ENCODE measurements at places on chromosomes 12 and 14. TPM values are rescaled to one million over a fixed set of nuclear protein-coding genes. Genes with fewer than 3 reads are reported as not detected.

Gene IL31
- not detected for total RNA-seq

Gene PPP1R36
- 8.6 TPM for total RNA-seq

Gene INSM2
- total RNA-seq = not detected

Gene SERPINA9
- total RNA-seq = not detected

Gene AKAP3
- total RNA-seq = 1.6 TPM

Gene PPP1R12A
- total RNA-seq = 116 TPM

- DNase-seq = no peak
Measured at GRCh38 chr14:68551045-68551683, 241.7 kb downstream of the ZFP36L1 start.

DNA sequence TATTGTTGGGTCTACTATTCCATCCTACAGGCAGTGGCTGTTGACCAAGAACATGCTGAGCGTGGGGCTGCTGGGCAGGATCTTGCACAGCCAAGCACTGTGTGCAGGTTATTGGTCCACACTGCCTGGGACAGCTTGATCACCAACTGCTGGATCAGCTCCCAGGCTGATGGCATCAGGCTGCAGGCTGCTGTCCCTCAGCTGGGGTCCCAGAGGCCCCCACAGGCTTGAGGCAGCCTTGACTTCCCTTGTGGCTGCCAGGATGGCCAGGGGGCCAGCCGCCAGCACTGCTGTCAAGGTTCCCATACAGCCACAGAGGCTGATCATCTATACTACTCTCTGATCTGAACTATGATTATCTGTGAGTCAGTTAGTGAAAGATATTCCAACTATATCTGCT, 9.8 kb downstream of the OR2AP1 start:
- no peak for DNase-seq

- DNase-seq = no peak
Measured at GRCh38 chr14:57970594-57970993, 104.7 kb upstream of the SLC35F4 start.

GRCh38 chr12:124236625-124237031, 58.3 kb upstream of the RFLNA start:
- peak; percentile 37 for DNase-seq

DNA sequence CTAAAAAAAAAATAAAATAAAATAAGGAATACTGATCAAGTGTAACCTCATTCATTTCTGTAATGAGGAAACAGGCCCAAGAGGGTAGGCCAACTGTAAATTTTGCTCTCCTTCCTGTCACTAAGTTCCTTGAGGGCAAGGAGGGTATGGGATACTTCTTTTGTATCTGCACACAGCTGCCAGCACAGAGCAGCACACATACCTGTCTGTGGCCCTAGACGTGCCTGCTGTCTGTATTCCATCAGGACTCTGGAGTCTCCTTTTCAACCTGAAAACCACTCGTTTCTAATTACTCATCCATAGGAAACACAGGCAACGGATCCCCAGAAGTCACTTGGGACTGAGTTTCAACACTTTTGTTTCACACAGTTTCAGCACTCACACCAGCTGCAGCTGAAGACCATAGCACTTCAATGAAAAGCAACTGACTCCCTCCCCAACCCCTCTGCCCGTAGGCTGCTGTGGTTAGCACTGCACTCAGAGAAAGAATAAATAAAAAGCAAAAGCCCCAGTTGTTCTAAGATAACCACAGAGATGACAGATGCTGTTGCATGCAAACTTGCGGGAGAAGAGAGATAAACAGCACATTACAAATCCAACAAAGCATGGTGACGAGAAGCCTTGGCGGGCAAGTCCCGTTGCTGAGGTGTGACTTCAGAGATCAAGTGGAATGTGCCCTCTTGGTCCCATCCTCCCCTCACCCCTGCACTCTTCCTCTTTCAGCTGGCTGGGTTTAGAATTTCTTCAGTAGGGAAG, 24.9 kb downstream of the CRACR2A start:
- DNase-seq = no peak

- DNase-seq = no peak
Measured at GRCh38 chr12:68438601-68439000, 106.4 kb upstream of the MDM1 start.

DNA sequence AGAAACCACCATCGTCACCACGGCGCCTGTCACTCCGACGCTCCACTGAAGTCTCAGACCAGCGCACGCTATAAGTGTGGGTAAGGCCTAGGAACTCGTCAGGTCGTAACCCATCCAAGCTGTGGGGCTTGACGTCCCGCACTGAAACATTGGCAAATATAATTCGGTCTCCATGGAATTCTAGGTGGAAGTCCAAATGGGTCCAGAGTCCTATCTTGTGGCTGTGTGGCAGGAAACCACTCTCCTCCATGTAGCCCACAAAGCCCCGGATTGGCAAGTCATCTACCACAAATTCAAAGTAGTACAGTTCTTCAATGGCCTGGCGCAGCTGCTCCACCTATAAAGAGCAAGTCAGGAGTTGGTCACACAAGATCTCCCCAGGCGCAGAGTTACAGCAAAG, 2.3 kb downstream of the TM9SF1 start:
- no peak for DNase-seq

DNA sequence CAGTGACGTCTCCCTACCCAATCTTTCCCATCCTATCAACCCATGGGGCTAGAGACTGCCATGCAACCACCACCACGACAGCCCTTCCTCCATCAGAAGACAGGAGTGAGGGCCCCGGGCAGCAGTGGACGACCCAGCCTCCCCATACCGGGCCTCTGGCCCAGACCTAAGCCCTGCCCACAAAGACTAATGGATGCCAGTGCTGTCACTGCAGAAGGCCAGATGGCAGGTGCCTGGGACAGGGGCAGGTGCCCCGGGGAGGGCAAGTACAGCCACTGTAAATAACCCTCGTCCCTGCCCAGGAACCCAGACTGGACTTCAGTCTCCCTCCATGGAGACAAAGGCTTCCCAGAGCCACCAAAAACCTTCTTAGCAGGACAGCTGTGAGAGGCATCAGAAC, 20.3 kb upstream of the HSPB8 start:
- DNase-seq = no peak

DNA sequence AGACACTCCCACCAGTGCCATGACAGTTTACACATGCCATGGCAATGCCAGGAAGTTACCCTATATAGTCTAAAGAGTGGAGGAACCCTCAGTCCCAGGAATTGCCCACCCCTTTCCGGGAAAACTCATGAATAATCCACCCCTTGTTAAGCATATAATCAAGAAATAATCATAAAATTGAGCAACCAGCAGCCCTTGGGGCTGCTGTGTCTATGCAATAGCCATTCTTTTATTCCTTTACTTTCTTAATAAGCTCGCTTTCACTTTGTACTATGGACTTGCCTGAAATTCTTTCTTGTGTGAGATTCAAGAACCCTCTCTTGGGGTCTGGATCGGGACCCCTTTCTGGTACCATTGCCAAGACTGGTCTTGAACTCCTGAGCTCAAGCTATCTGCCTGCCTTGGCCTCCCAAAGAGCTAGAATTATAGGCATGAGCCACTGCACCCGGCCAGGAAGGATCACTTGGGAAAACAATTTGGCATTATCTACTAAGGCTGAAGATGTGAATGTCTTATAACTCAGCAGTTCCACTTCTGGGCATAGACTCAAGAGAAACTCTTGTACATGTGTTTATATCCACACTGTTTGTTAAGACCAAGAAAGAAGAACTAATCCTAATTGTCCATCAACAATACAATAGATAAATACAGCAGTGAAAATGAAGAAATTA, 35.9 kb upstream of the CEP83 start:
- DNase-seq = no peak

DNA sequence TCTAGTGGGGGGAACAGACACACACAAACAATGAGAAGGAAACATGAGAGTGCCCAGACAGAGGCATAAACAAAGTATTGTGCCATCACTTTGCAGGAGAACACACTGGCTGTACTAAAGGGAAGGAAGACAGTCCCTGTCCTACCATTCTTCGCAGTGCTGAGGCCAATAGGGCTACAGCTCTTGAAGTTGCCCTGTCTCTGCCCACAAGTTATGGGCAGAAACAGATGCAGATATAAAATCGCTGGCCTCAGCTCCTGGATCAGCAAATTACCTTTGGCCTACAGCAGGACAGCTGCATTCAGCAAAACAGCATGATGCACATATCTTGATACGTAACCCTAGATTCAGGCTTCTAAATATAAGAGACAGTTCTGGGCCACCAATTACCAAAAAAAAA, 23.0 kb upstream of the PRKAB1 start:
- DNase-seq = no peak

GRCh38 chr12:24328261-24328660, 378.8 kb upstream of the SOX5 start:
- DNase-seq = no peak

DNA sequence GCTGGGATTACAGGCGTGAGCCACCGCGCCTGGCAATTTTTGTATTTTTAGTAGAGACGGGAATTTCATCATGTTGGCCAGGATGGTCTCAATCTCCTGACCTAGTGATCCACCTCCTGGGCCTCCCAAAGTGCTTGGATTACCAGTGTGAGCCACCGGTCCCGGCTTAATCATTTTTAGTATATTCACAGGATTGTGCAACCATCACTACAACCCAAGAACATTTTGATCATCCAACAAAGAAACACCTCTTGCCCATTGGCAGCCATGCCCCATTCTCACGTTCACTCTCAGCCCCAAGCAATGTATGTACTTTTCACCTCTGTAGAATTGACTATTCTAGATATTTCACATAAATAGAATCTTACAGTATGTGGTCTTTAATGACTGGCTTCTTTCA, 19.9 kb downstream of the SP1 start:
- DNase-seq = no peak

DNA sequence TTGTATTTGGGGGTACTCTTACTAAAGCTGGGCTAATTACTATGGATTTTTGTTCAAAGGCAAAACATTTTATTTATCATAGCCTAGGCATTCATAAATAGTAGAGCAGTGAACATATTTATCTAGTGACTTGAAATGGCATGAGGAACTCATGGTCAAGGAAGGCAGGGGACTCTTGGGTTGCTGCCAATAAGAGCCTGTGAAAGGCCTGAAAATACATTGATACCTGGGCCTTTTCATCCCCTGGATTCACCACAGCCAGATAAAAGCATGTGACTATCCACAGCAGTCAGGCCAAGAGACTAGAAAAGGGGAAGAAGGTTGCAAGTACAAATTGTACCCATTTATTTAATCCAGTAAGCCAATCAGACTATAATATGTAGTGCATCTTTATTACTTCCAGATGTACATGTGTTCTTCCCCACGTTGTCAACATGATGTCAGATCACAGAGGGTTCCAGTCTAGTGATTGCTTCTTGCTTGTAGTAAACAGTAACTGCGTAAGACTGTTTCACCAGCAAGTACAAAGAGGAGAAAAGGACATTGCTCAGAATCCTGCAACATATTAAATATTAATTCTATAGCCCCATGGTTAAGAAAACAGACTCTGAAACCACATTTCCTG, 409.7 kb downstream of the NOVA1 start:
- DNase-seq = no peak

DNA sequence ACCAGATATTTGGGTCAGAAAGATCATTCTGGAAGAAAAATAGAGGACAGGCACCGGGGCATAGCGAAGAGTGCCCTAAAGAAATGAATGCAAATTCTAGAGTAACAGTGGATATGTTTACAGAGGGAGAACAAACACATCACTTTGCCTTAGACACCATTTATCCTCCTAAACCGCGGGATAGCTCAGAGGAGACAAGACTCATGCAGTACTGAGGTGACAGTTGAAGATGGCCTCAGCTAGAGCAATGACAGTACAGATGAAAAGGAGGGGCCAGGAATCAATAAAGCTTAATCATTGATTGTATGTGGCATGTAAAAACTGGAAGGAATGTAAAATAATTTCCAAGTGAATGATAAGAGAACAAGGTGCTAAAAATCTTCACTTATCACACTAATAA, 10.5 kb upstream of the PPP1R12A start:
- no peak for DNase-seq

DNA sequence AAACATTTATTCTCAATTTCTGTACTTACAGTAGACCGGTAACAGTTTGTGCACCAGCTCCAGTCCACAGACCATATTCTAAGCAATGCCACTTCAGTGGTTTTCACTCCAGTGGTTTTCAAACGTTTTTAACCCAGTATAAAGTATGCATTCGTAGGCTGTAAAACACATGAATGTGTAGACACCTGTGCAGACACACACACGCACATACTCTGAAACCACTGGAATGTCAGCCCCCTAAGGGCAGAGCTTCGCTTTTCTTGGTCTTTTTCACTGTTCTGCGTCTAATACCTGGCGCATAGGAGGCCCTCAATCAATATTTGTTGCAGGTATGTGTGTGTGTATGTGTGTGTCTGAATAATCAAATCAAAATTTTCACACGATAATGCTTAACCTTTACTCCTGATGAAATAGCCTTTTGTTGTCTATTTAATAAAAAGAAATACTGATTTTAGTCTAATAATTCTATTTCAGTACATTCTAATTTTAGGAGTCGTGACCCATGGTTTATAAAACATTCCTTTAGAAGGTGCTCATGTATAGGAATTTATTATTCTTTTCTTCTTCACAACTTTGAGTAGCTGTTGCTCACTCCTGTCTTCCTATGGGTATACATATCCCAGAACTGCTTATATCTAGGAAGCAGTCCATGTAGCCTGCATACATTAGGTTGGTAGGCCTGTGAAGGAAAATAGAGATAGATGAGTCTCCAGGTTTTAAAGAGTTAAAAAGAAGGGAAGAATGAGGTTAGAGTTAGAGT, 73.6 kb upstream of the REP15 start:
- DNase-seq = no peak

DNA sequence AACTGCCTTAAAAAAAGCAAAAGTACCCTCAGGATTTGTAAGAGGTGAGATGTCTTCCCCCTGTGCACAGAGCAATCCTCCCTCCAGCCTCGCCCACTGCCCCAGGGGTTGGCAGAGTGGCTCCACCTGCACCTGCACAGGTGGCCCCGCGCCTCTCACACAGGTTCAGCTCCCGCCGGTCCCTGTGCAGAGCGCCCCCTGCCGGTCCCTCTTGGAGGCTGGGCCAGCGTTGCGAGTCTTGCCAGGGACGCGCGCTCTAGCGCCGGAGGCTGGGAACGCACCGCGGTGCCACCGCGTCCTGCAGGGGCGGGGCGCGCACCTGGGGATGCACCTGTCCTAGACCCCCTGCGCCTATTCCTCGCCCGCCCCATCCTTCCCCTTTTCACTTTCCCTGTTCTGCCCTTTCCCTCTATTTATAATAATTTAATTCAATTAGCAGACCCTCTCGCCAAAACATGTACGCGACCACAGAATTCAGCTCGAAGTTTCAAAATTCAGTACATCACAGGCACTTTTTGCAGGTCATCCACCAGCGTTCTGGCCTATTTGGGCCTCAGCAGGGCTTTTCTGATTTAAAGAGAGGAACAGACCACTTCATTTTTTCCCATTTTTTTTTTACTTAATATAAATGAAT, 618.6 kb downstream of the AACS start:
- DNase-seq = peak; percentile 58

GRCh38 chr12:40701756-40702155, 9.5 kb downstream of the CNTN1 start:
- DNase-seq = no peak
